ENCODE measurements at places on chromosomes 3 and 15.

DNA sequence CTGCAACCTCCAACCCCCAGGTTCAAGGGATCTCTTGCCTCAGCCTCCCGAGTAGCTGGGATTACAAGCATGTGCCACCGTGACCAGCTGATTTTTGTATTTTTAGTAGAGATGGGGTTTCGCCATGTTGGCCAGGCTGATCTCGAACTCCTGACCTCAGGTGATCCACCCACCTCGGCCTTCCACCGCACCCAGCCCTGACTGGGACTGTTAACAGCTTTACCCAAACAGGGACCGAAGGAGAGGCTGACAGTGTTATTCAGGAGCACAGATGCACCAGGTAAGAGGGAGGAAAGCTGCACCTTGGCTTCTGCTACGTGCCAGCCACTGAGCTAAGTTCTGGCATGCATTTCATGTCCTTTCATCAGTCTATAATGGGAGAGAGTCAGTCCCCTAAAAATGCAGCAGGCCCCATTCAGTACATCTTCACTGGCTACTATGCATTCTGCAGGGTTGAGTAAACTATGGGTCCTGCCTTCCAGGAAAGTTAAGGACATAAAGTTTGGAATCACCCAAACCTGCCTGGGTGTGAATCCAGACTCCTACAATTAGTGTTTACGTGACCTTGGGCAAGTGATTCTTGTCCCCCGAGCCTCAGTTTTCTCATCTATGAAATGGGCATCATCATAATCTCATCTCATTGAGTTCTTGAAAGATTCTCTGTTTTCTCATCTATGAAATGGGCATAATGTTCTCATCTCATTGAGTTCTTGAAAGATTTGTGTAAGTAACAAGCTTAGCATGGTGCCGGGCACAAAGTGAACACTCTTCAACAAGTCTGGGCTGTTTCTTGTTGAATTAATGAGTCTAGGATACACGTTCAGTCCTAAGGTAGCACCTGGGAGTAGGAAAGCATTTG is 82.2 kb downstream of the CPN2 start:
- no peak overlapping the region for H3K4me3 ChIP-seq
- H3K27me3 ChIP-seq = peaks cover 17% of the 10 kb centered on the region
- DNase-seq = no peak
- H3K27ac ChIP-seq = no peak overlapping the region

GRCh38 chr15:80404057-80404760 is at the start of gene ARNT2:
ARNT2 (plus strand) TSS chr15:80404382; CDS start chr15:80404516, 134 bp downstream.
- H3K36me3 ChIP-seq = no peaks in the 10 kb centered on the region
- no peak within 1 kb of the TSS for H3K27ac ChIP-seq
- H3K27me3 ChIP-seq = peaks cover 65% of the 10 kb centered on the region
- DNase-seq = no peak

- H3K4me3 ChIP-seq = no peak overlapping the region
- no peaks in the 10 kb centered on the region for H3K27me3 ChIP-seq
- no peak overlapping the region for H3K27ac ChIP-seq
- peaks cover 1% of the 10 kb centered on the region for H3K4me1 ChIP-seq
- no peaks in the 10 kb centered on the region for H3K36me3 ChIP-seq
Observed at GRCh38 chr3:123632161-123632655, 47.4 kb upstream of the HACD2 start.

GRCh38 chr3:112579697-112580096 is 17.9 kb downstream of the SLC35A5 start:
- no peaks in the 10 kb centered on the region for H3K27me3 ChIP-seq
- no peak overlapping the region for H3K4me3 ChIP-seq
- no peak overlapping the region for H3K27ac ChIP-seq
- DNase-seq = no peak
- H3K36me3 ChIP-seq = peaks cover 22% of the 10 kb centered on the region

DNA sequence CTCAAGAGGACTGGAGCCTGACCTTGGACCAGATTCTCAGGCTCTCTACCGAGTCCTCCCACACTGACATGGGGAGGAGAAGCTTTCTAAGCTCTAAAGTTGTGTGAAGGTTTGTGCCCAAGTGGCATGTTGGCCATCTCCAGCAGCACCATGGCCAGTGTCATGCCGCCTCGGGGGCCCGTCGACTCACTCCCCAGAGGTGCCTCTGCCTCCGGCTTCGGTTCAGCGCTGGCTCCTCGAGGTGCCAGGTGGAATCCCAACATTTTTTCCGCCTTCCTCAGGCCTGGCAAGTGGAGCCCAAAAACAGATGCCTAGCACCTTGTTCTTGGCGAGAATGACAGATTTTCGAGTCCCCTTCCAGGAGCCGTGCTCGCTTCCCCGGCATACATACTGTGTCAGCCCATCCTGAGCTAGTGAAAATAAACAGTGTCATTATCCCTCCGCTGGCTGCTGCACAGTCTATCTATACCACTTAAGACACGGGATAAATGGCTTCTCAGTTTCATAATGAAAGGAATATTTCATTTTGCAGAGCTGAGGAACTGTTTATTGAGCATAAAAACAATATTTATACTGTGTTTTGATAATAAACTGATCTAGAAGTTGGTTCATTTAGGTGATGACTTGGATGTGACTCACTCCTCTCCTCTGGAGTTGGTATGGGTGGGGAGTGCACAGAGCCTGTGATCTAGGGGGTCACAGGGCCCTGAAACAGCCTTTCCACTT is 328.5 kb upstream of the TLE3 start:
- peaks cover 25% of the 10 kb centered on the region for H3K4me1 ChIP-seq
- H3K27me3 ChIP-seq = peaks cover 14% of the 10 kb centered on the region
- no peak for DNase-seq
- no peak overlapping the region for H3K4me3 ChIP-seq
- no peak overlapping the region for H3K27ac ChIP-seq
- peaks cover 18% of the 10 kb centered on the region for H3K36me3 ChIP-seq

- DNase-seq = no peak
- no peaks in the 10 kb centered on the region for H3K27me3 ChIP-seq
- H3K36me3 ChIP-seq = no peaks in the 10 kb centered on the region
Observed at GRCh38 chr3:89635137-89635536, 527.7 kb downstream of the EPHA3 start.

GRCh38 chr3:68483601-68484000 is 448.7 kb downstream of the TAFA4 start:
- no peak overlapping the region for H3K27ac ChIP-seq
- no peak overlapping the region for H3K4me3 ChIP-seq
- no peak for DNase-seq

DNA sequence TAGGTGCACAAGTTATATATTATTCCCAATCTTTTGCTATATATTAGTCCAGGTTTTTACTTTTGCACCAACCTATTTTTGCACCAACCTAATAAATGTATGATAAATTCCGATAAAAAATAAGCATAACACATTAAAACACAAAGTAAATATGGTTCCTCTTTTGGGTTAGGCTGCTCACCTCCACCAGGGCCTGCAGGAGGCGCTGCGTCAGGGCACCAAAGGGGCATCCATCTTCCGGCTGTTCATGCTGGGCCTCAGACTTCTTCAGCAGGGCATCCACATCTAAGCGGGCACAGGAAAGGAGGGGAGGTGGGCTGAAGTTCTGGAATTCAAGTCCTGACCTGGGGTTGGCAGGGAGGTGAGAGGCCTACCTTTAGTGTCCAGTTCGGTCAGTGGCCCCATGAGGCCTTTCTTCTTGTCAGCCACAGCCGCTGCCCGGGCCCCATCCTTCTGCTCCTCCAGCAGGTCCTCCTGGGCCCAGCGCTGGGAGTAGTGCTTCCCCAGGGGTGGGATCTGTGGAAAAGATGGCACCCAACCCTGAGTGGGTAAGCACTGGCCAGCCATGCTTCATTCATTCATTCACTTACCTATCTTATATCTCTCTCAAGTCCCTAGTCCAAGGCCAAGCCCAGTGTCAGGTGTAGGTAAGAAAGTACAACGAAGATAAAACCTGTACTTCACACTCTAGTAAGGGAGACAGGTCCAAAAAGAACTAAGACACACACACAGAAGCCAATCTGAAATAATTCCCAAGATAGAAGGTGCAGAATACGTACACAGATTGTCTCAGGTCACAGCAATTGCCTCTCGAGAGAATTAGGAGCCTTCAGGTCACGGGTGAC is 5.2 kb downstream of the TADA3 start:
- H3K27me3 ChIP-seq = no peaks in the 10 kb centered on the region
- no peak overlapping the region for H3K4me3 ChIP-seq
- peaks cover 62% of the 10 kb centered on the region for H3K4me1 ChIP-seq
- H3K36me3 ChIP-seq = peaks cover 67% of the 10 kb centered on the region

GRCh38 chr3:120487191-120487650 is 36.4 kb upstream of the FSTL1 start:
- no peaks in the 10 kb centered on the region for H3K4me1 ChIP-seq
- no peak overlapping the region for H3K27ac ChIP-seq
- DNase-seq = no peak

DNA sequence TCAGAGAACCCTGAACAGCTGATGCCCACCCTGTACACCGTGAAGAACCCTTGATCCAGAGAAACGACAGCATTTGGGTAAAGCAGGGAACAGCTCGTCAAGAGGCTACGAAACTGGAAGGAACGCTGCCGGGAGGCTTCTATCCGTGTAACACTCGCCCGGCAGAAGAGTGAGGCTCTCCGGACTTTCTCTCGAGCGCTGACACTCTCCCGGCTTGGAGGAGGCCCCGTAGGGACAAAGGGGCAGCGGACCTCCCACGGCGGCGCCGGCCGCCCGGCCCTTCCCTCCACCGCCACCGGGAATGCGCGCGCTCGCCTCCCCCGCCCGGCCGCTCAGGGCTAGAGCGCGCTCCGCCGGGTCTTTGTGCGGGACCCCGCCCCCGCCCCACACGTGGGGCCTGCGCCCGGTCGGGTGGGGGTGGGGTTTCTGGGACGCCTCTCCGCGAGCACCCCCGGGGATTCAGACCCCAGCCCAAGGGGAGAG is 1.7 kb downstream of the HYAL2 start:
- peaks cover 4% of the 10 kb centered on the region for H3K36me3 ChIP-seq
- peak overlapping the region; percentile 83 for H3K27ac ChIP-seq
- H3K4me1 ChIP-seq = peaks cover 45% of the 10 kb centered on the region

- DNase-seq = no peak
- no peak overlapping the region for H3K27ac ChIP-seq
- peaks cover 12% of the 10 kb centered on the region for H3K4me1 ChIP-seq
- no peaks in the 10 kb centered on the region for H3K27me3 ChIP-seq
- peaks cover 5% of the 10 kb centered on the region for H3K36me3 ChIP-seq
Observed at GRCh38 chr3:47365213-47366153, 15.3 kb upstream of the PTPN23 start.

GRCh38 chr3:123587401-123587800 is 2.5 kb upstream of the HACD2 start:
- no peak overlapping the region for H3K4me3 ChIP-seq
- H3K36me3 ChIP-seq = peaks cover 34% of the 10 kb centered on the region
- DNase-seq = no peak
- H3K4me1 ChIP-seq = peaks cover 27% of the 10 kb centered on the region
- no peak overlapping the region for H3K27ac ChIP-seq

DNA sequence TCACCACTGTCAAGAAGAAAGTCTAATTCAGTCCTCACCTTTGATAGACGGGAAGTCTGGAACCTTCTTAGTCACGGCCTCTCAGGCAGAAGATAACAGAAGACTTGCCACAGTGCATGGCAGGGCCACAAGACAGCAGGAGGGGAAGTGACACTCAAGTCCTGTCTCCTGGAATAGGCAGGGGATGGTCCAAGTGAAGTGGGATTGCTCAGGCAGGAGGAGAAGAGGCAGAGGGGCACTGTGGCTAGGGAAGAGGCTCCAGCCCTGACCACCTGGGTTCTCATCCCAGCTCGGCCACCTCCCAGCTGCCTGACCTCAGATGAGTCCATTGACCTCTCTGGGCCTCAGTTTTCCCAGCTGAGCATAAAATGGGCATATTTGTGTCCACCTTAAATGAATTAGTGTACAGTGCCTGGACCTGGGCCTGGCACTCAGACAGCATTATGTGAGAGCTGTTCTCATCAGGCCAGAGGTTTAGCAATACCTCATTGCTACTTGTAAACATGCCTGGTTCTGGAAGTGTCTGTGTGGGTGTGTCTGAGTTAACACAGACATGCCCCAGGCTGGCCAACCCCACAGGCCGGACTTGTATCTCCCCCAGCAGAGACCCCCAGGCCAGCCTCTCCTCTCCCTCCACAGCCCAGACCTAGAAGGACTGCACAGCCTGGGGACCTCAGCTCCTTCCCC is 11.5 kb upstream of the PCSK6 start:
- no peak for DNase-seq
- no peak overlapping the region for H3K4me3 ChIP-seq
- peaks cover 31% of the 10 kb centered on the region for H3K4me1 ChIP-seq

Measured in activated CD4-positive, alpha-beta T cell treated with anti-CD3 and anti-CD28 coated beads, Interleukin-2, amount 10 ng/mL, durations not matched to agents 7 days and 5 days (primary cell).